AML-193 (cell line): ENCODE measurements at places on chromosomes 16 and 17.

DNA sequence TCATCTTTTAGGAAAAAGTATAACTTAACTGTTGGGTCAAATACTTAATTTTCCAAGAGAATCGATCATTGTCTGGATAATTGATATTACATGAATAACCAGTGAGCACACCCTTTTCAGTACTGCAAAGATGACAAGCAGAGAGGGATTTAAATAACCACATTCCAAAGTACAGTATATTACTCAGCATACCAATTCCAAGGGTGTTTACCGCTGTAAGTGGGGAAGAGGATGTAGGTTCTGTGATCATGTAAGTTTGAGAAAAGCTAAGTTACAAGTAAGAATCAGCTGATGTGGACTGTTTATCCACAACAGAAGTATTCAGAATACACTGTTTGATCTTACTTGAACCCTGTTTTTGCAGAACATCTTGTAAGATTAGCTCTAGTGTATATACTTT lies 6.1 kb downstream of the GDE1 start:
- no peak for DNase-seq

GRCh38 chr17:38541281-38541680 lies 64.5 kb downstream of the SRCIN1 start:
- DNase-seq, result no peak

DNA sequence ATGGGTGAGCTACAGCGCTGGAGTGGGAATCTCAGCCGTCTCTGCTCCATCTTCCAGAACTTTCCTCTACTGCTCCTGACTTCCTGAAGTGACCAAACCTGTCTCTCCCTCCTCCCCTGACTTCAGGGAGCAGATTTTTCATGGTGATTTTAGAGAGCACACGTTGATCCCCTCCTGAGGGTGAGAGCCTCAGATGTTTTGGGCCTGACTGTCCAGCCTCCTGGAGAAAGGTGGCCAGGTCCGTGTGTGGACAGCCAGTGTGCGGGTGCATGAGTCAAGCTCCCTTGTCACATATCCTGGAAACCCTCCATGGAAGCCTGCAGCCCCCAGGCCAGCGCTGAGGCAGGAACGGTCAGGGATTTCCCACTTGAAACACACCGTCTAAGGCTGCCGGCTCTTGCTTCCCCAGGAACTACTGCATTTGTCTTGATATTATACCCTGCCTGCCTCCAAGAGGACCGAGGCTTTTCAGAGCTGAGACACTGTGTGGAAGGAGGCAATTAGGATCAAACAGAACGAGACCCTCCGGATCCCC lies 143.1 kb downstream of the CMIP start:
- DNase-seq, result no peak

GRCh38 chr16:73068541-73069401 lies 20.8 kb upstream of the ZFHX3 start:
- DNase-seq, result peak; percentile 68

GRCh38 chr16:9260666-9261065 lies 169.2 kb downstream of the HAPSTR1 start:
- no peak for DNase-seq

DNA sequence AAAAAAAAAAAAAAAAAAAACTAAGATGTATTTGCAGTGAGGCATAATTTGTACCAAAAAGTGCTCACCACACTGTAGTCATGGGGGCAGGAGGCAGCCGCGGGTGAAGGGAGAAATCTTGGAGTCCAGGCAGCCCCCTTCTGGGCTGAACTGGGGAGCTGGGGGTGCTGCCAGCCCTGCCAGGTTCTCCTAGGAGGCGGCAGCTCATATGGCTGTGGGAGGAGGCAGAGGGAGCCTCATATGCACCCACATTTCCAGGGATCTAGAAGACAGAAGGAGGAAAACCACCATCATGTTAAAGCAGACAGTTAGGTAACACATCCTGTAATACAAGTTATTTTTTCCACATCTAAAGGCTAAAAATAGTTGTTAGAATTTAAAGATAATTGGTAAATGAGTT lies 16.3 kb downstream of the MAPT start:
- no peak for DNase-seq

DNA sequence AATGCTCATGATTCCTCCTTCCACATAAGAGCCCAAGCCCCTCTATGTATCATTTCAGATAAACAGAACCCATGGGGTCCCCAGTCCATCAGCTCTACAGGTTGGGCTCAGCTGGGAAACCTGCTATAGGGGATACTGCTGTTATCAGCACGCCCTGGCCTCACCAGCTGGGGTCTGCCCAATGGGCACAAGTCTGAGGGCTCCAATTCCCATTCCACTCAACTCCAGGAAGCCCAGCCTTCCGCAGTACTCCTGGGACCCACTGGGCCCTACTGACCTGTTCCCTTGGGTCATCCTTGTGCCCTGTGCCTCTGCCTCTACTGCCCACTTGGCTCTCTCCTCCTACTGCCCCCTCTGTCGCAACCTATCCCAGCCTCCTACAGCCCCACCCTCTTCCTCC lies 16.2 kb upstream of the XYLT2 start:
- no peak for DNase-seq

DNA sequence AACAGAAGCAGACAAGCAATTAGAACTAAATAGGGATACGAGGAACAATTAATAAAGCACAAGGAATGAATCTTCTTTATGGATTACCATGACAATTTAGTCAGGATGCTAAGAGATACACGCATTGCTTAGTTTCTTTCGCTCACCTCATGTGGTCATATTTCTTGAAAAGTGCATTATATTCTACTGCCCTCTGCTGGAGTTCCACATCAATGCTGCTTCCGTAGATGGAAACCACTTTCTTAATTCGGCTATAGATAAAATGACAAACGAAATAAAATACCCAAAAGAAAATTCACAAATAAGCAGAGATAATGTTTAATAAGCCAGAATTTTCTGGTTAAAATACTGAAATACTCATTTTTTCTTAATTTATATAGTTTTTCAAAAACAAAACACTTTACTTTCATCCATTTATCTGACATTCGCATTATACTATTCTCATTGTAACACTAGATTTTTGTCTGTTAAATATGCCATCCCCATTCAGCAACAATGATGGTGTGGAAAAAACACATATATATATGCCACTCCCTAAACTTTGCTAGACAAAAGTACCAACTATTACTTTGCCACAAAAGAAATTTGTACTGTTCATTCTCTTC lies 22.0 kb upstream of the PHLPP2 start:
- peak; percentile 21 for DNase-seq

- no peak for DNase-seq
Measured at GRCh38 chr17:27361695-27362094, 67.8 kb downstream of the WSB1 start.

DNA sequence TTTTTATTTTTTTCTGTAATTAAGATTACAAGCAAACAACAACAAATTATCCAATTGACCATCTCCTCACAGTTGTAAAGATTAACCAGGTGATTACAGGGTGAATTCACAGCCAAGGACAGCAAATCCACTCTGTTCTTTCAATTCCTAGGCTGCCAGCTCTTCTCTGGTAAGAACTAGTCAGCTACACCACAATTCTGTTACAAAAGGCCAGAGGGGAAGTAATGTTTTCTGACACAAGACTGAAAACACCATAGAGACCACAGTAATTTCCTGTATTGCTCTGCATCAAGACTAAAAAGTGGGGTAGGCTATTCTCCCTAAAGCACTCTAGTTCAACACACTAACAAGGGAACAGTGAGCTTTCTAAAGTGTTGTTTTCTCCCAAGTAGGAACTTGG lies 10.6 kb downstream of the CA10 start:
- peak; percentile 66 for DNase-seq

- peak; percentile 16 for DNase-seq
Measured at GRCh38 chr16:49855280-49855821, 561 bp downstream of the ZNF423 start.

GRCh38 chr17:17907469-17907868 lies 64.7 kb downstream of the TOM1L2 start:
- no peak for DNase-seq

GRCh38 chr17:8312726-8313600 lies 2.9 kb downstream of the ARHGEF15 start:
- no peak for DNase-seq

DNA sequence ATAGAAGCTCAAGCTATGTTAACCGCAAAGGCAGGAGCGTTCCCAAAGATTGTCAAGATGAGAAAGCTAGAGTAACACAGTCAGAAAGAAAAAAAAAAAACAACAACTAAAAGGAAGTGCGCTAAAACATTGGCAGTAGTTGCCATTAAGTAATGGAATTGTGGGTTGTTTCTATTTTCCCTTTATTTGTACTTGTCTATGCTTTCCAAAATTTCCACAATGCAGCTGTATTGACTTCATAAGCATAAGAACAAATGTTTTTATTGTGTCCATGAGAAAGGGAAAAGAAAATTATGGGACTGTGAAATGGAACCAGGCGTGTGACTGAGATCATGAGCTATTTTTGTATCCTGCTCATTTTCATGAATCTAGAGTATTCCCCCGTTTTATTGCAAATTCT lies 153.4 kb downstream of the TMEM114 start:
- DNase-seq, result no peak
